Vagina (tissue), 2 donors: ENCODE measurements at places on chromosomes 13 and 19. TPM values are rescaled to one million over a fixed set of nuclear protein-coding genes. Genes with fewer than 3 reads are reported as not detected.

DNA sequence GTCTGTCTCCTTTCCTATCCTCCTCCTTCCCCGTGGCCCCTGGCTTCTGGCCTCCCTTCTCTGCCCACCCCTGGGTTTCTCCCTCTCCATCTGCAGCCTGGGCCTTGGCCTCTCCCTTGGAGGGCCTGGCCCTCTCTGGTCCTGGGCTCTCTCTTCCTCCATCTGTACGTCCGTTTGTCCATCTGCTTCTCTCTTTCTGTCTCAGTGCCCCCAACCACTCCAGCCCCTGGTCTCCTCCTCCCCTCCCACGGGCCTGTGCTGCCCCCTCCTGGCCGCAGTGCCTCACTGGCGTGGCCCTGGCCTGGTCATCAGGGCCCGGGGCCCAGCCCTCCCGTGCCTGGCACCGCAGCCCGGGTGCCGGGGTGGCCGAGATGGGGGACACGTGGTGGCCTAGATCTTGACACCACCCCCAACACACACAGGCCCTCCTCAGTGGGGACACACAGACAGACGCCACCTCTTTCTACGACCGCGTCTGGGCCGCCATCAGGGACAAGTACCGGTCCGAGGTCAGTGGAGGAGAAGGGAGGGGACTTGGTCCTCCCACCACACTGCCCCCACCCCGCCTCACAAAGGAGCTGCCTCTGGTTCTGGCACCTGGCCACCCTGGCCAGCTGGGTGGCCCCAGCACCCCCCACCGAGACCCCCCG lies 11.3 kb downstream of the PRKCSH start:
- DNase-seq: no peak

The DAND5 gene
- total RNA-seq: not detected

- DNase-seq: no peak
These were observed 11.8 kb downstream of the COL4A2 start for GRCh38 chr13:110318920-110319319.

The FXYD7 gene
- 3.4 TPM for total RNA-seq

DNA sequence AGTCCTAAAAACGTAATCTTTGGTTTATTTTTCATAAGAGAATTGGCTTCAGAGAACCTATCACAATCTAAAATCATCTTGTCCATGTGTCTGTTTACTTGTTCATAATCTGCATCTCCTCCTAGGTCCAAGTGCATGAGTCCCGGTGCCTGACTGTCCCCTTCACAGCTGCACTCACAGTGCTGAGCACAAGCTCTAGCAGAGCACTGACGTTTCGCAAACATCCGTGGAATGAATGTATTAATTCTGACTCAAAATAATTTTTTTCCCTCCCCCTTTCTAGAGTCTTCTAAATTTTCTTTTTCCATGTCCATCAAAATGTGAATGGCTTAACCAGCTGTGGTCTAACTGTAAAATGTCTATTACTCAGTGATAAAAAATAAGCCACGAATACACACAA lies 245.5 kb upstream of the TSHZ3 start:
- peak; percentile 6 for DNase-seq

DNA sequence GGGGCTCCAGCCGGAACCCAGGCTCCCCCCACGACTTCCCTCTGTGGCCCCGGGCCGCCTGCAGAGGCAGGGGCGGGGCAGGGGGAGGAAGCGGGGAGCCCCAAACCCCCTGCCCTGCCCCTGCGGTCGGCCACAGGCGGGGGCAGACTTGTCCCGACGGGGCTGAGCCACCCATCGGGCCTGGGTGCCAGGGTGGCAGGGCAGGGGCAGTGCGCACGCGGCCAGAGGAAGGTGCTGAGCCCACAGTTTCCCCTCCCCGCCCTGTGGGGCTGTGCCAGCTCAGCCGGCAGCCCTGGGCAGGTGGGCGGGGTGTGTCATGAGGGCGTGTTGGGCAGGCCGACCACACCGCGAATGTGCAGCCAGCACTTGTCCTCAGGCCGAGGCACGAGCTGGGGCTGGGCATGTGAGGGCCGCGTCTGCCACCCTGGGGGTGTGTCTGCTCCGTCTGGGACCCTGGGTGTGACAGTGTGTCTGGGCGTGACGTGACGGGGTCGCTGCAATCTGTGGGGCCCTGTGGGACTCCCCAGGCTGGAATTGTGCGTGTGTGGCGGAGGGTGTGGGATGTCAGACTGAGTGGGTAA lies 17.7 kb downstream of the CCDC97 start:
- no peak for DNase-seq

DNA sequence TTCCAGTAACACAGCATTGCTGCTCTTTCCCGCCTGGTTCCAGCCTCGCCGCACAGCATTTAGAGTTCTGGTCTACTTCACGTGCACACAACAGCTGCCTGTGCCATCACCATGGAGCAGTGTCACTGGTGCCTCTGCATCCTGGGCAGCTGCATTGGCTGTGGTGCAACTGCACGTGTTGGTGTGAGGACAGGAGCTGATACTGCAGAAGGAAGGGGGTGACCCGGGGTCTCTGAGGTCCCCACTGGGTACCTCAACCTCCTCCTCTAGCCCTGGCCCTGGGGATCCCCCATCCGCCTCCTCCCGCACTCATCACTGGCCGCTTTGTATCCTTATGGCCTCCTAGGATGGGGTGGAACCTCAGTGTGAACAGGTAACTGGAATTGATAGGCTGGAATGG lies 112.5 kb downstream of the SOX1 start:
- DNase-seq: no peak

The NALCN gene
- total RNA-seq: 1.7 TPM

GRCh38 chr19:29003641-29004409 lies 209.1 kb downstream of the UQCRFS1 start:
- DNase-seq: no peak

DNA sequence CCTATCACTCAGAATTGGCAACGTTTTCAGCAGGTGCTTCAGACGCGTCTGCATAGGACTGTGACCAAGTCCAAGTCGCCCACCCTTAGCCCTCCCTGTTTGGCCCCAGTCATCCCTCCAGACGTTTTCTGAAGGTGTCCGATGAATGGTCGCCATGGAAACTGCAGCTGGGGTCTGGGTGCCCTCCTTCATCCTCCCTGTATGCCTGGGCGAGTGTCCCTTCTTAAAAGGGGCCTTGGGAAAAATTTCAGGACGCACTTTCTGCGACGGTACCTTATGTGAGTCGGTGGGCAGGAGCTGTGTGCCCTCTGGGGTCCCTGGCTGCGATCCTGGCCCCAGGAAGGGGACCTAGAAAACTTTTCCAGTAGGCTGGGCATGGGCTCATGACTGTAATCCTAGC lies 25.1 kb downstream of the MAN2B1 start:
- DNase-seq: no peak

GRCh38 chr13:99870541-99870940 lies 101.0 kb downstream of the ZIC5 start:
- DNase-seq: no peak
